ENCODE measurements at places on chromosomes 11 and 22.

GRCh38 chr22:29817724-29818123 is 20.4 kb downstream of the ASCC2 start:
- H3K27me3 ChIP-seq, result no peaks in the 10 kb centered on the region
- DNase-seq, result no peak
- H3K4me3 ChIP-seq, result no peak overlapping the region
- peaks cover 59% of the 10 kb centered on the region for H3K36me3 ChIP-seq
- peak overlapping the region; percentile 72 for H3K27ac ChIP-seq

DNA sequence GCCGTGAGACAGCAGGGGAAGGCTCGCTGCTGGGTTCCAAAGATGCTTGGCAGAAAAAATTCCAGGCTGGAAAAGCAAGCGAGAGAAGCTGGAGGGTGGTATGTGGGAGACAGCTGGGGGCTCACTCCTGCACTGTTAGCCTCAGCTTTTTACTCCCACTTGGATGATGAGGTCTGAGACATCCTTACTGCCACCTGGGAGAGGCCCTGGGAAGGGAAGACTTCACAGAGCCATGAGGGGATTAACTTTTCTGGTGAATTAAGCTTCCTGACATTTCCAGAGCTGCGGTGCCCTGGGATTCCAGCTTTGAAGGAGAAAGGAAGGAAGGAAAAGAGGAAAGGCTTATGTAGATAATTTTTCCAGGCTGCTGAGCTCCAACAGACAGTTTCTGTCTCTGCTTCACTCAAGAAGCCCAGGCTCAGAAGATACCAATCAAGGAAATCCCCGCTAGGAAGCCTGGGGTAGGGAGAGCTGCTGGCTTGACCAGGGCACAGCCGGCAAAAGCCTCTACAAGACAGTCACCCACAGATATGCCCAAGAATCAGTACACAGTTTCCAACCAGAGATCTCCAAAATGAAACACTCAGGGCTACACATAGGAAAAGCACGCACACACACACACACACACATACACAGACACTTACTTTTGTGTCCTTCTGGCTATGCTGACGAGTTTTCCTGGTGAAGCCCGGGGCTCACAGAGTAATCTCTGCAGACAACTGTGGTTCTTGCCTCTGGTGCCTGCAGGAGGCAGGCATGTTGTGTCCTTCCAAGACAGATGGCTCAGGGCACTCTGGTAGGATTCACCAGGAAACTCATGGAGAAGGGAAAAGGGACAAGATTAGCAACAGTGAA is 907 bp downstream of the MCHR1 start:
- peaks cover 31% of the 10 kb centered on the region for H3K27me3 ChIP-seq
- no peak overlapping the region for H3K4me3 ChIP-seq
- H3K4me1 ChIP-seq, result peaks cover 13% of the 10 kb centered on the region
- no peak overlapping the region for H3K27ac ChIP-seq
- peaks cover 5% of the 10 kb centered on the region for H3K36me3 ChIP-seq
- no peak for DNase-seq

DNA sequence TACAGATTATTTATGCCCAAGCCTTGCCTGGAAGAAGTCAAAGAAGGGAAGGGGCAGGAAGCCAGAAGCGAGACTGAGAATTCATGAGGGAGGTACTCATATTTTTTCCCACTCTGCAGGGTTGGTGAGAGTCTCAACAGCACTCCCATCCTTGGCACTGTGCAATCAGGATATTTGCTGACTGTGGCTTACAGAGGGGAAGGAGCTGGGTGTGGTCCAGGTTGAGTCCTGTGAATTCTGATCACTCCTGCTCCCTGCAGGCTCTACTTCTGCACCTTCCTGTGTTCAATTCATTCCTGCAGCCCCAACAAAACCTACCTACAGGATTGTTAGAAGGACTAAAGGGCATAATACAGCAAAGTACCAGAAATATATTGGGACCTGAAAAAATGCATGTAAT is 530.5 kb downstream of the INSC start:
- no peak for DNase-seq
- H3K4me1 ChIP-seq, result no peaks in the 10 kb centered on the region
- no peak overlapping the region for H3K4me3 ChIP-seq
- no peak overlapping the region for H3K27ac ChIP-seq
- no peaks in the 10 kb centered on the region for H3K36me3 ChIP-seq

DNA sequence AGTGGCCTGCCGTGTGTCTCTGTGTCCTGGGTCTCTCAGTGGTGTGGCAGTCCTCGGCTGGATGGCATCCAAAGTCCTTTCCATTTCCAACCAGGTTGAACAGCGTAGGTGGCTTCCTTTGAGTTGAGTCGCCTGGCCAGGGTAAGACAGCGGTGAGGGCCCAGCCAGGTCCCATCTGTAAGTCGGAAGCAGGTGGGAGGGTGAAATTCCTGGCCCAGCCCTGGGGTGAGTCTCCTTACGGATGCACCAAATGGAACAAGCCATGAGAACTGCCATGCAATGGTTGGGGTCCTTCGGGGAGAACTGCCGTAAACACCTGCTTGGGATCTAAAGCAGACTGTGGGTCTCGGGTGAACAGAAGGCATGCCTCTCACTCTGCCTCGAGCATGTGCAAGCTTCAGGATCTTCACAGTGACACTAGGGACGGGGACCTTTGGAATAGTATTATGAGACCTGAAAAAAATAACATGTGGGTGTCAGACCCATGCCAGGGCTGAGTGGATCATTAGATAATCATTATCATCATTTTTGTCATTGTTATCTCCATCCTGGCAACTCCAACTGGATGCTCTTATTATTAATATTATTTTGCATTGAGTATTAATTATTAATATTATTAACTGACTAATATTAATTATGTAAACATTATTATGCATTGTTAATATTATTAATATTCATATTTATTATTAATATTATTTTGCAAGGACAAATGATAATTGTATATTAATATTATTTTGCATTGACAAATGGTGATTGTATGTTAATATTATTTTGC is 57.7 kb upstream of the LINC01488 start:
- no peaks in the 10 kb centered on the region for H3K36me3 ChIP-seq
- H3K27ac ChIP-seq, result no peak overlapping the region
- DNase-seq, result no peak
- H3K27me3 ChIP-seq, result peaks cover 25% of the 10 kb centered on the region
- peaks cover 8% of the 10 kb centered on the region for H3K4me1 ChIP-seq

DNA sequence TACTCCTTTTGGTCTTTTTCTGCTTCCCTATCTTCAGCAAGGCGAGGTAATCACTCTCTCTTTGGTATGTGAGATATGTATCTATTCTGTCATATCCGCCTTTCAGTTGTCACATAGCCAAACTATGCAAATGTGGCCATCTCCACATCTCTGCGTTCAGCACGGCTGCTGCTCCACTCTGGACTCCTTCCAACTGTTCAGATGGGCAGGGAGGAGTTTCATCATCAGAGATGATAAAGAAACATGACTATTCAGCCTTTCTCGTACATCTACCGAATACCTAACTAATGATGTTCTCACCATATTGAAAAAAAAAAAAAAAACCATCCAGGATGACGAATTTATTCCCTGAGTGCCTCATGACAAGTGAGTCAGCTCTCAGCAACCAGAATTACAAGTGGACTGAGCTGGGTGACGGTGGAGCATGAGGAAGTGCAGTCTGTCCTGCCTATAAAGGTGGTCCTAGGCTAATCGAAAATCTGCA is 899.6 kb downstream of the OPCML start:
- H3K4me3 ChIP-seq, result no peak overlapping the region
- H3K36me3 ChIP-seq, result peaks cover 3% of the 10 kb centered on the region
- H3K27me3 ChIP-seq, result no peaks in the 10 kb centered on the region

DNA sequence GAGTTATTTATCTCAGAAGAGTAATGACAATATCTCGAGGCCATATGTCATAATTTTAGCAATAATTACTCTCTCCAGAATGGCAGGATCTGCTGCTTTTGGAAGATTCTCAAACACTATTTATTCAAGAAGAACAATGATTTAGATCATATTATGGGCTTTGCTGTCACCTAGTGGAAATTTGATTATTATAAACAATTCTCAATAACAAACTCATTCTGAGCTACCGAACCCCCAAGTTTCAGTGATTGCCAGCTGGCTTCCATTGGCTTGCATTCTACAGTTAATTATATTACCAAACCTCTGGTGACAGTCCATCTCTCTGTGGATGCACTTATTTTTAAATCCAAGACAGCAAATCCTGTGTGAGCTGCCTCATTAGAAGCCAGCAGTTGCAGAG is 27.9 kb upstream of the SLC36A4 start:
- no peaks in the 10 kb centered on the region for H3K36me3 ChIP-seq
- no peak overlapping the region for H3K4me3 ChIP-seq
- no peak for DNase-seq
- H3K27me3 ChIP-seq, result no peaks in the 10 kb centered on the region
- H3K27ac ChIP-seq, result no peak overlapping the region

- DNase-seq, result no peak
- peaks cover 88% of the 10 kb centered on the region for H3K27me3 ChIP-seq
- H3K27ac ChIP-seq, result no peak overlapping the region
- H3K4me3 ChIP-seq, result no peak overlapping the region
- no peaks in the 10 kb centered on the region for H3K36me3 ChIP-seq
Observed at GRCh38 chr11:13009476-13009920, 382 bp downstream of the RASSF10 start.

DNA sequence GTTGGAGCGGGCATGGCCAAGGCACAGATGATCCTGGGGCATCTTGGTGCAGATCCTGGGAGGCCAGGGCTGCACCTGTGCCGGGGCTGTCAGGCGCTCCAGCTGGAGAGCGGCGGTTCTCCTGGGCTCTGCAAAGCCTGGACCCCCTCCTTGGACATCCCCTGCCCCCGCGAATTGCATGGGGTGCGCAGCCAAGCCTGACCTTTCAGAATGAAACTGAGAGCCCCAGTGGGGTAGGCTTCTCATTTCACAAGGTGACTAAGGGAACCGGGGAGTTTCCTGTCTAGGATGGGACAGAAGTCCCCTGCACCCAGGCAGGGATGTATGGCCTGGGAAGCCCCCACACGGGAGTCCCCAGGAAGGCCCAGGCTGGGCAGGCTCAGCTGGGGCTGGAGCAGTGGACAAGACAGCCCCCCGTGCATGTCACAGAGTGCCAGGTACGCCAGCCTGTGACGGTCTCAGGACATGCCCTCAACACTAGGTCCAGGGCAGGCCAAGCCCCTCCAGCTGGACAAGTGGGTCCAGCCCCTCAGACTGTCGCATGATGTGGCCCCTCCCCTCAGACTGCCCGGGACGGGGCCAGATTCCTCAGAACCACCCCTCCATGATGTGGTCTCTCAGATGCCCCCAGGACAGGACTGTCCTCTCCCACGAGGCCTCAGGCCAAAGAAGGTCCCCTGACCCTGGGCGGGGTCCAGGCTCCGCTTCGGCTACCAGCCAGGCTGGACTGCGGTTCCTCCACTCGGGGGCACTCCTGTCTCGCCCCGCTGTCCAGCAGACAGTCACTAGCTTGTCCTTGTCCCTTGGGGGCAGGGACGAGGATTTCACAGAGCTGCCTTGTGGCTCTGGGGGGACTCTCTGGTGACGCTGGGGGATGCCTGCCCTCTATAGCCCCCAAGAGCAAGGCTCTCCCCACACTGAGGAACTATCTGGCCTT is 2.3 kb downstream of the LSP1 start:
- H3K27me3 ChIP-seq, result no peaks in the 10 kb centered on the region
- DNase-seq, result no peak
- peaks cover 42% of the 10 kb centered on the region for H3K36me3 ChIP-seq
- peak overlapping the region; percentile 27 for H3K27ac ChIP-seq
- H3K4me1 ChIP-seq, result peaks cover 45% of the 10 kb centered on the region
- H3K4me3 ChIP-seq, result peak overlapping the region; percentile 100

GRCh38 chr22:37544955-37545702 is 15.2 kb upstream of the CDC42EP1 start:
- peaks cover 7% of the 10 kb centered on the region for H3K36me3 ChIP-seq
- H3K4me1 ChIP-seq, result peaks cover 16% of the 10 kb centered on the region
- H3K27ac ChIP-seq, result no peak overlapping the region
- peak; percentile 27 for DNase-seq

DNA sequence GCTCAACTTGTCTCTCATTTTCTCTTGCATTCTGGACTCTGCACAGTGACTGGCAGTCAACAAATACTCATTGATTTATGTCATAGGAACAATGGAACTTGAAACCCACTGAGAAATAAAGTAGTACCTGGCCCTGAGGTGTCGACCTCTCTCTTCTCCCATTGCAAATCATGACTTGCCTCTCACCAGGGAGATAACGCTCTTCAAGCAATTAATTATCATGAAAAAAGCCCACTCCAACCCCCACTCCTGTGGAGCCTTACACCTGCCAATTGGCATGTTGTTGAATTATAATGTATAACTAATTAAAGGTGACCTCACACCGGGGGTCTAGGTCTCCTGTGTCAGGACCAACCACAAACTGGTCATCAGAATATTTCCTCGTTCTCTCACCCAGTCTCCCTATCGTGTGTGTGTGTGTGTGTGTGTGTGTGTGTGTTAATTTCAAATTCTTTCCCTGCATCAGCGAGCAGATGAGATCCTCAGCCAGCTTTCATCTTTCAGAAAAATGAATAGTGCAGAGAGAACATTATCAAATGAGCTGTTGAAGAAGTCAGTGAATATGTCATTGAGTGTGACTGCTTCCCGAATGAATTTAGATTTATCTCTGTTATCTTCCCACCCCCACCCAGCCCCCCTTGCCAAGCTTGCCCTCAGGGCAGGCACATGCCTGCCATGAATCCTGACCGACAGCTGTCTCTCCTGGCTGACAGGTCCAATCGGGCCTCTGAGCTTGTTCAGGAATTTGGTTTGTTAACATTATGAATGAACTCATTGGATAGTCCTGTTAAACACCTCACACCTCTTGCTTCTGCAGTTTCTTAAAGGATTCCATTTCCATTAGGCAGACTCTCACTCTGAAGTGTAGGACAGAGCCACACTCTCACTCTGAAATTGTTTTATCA is 357.4 kb downstream of the INSC start:
- H3K27me3 ChIP-seq, result no peaks in the 10 kb centered on the region
- H3K4me1 ChIP-seq, result no peaks in the 10 kb centered on the region
- no peak overlapping the region for H3K27ac ChIP-seq
- no peaks in the 10 kb centered on the region for H3K36me3 ChIP-seq
- H3K4me3 ChIP-seq, result no peak overlapping the region
- no peak for DNase-seq

GRCh38 chr11:72119198-72119597 is 6.7 kb upstream of the ANAPC15 start:
- H3K27ac ChIP-seq, result no peak overlapping the region
- peaks cover 59% of the 10 kb centered on the region for H3K27me3 ChIP-seq
- no peaks in the 10 kb centered on the region for H3K36me3 ChIP-seq

DNA sequence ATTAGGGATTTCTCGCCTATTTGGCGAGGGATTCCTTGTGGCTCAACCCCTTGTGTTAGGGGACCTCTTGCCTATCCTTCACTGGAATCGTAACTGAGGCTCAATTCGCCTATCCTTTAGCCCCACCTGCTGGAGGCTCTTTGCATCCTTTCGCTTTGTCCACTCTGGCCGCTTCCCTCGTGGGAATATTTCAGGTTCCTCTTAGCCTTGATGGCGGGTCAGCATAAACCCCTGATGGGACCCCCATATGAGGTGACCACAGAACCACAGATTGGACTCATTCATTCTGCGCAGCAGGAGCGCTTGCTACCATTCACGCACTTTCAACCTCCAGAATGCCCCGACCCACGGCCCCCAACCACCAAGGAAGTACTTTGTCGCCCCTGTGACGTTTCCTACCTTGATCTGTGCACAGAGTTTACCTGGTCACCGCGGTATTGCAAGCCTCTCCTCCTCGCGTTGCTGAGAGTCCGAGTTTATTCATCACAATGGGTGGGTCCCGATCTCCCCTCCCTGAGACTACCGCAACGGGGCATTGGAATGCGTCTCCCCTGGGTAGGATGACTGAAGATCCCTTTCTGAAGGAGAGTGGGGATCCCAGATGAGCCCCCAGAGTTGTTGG is at the start of gene OR52N2:
Gene OR52N2, plus strand, starts transcription at position 425 of the 622 bp plus-strand sequence. CDS start 11,412 bp downstream, outside the sequence.
- peaks cover 29% of the 10 kb centered on the region for H3K27me3 ChIP-seq
- DNase-seq, result peak; percentile 69
- no peaks in the 10 kb centered on the region for H3K36me3 ChIP-seq
- peaks cover 11% of the 10 kb centered on the region for H3K4me1 ChIP-seq
- H3K4me3 ChIP-seq, result peak within 1 kb of the TSS; percentile 87
- peak within 1 kb of the TSS; percentile 47 for H3K27ac ChIP-seq

Measured in effector memory CD8-positive, alpha-beta T cell (primary cell).